Posterior cingulate gyrus (tissue), 11 donors: ENCODE measurements at places on chromosomes 4 and X.

DNA sequence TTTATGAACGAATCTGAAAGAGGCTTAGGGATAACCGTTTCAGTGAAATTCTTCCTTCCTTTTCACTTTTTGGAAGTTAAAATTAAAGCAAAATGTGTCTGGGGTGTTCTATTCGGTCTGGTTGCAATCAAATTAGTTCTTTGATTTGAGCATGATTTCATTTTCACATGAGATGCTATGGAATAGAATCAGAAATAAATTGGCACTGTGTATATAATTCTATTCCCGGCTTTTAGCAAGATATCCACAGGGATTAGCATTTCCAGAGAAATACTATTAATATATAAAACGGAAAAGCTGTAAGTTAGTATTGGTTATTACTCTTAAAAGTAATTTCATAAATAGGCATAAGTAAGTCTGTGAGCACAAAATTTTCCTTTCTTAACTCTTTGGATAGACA, 1676.8 kb upstream of the PCDH7 start:
- DNase-seq: no peak

DNA sequence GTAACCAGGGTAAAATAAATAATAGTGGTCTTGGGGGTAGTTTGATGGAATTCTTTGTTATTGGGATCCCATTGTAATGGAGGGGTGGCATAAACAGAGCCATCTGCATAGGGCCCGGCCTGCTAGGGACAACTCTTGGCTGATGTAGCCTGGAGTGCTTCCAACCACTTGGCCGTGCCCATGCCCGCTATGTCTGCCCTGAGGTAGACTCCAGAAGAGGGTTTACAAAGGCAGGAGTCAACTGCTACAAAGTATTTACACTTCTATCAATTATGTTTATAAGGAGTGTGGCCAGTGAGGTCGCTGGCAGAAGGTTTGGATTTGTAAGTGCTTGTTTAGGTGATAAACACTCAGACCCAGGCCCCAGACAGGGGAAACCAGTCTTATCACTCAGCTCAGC, 8.1 kb downstream of the RASL11B start:
- no peak for DNase-seq

GRCh38 chrX:57137501-57137900, 304 bp upstream of the SPIN2A start:
- DNase-seq: no peak

GRCh38 chr4:121796283-121796682, 4.8 kb upstream of the EXOSC9 start:
- no peak for DNase-seq

DNA sequence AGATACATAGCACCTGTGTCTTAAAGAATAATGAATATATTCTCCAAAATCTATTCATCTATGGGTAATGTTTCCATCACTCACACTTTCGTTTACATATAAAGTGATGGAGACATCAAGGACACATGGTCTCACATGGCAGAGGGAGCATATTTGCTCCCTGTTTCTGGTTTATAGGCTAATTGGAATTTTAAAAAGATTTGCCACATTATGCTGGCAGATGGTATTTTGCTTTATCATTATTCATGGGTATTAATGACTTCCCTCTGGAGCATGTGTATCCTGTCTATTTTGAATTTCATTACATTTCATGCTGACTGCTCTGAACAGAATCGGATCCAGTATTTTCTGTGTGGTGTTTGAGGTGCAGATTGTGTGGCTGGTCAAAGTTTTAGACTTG, 79.0 kb downstream of the PDGFRA start:
- DNase-seq: no peak

DNA sequence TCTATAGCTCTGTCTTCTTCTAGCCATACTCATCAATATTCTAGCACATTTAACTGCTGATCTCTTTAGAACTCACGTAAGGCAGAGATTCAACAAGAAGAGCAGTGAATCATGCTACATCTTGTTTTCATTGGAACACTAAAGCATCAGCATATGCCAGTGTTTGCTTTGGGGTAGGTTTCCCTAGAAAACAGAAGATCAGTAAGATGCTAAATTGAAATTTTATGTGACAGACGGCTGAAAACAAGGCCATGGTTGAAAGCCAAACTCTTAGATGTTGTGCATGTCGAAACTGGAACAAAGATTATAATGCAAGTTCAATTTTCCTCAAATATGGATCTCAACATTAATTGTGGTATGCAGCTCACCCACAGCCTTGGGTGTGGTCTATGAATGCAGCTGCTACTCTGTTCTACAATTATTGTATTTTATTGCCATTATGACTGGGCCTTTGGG, 107.6 kb downstream of the PDLIM5 start:
- DNase-seq: no peak

- no peak for DNase-seq
Measured at GRCh38 chr4:42638993-42639392, 17.9 kb downstream of the ATP8A1 start.

GRCh38 chr4:1862961-1863296, 7.0 kb upstream of the LETM1 start:
- DNase-seq: no peak

GRCh38 chr4:165692082-165692481, 181.0 kb upstream of the TLL1 start:
- DNase-seq: no peak

GRCh38 chr4:101777431-101777830, 13.1 kb upstream of the BANK1 start:
- DNase-seq: no peak

GRCh38 chr4:95188701-95189370, 359.9 kb downstream of the UNC5C start:
- DNase-seq: no peak

- peak; percentile 95 for DNase-seq
Measured at GRCh38 chr4:1628892-1629698, 55.0 kb downstream of the FAM53A start.

GRCh38 chr4:88531549-88531948, 8.0 kb upstream of the PYURF start:
- DNase-seq: no peak

GRCh38 chr4:94452476-94453371, 982 bp downstream of the PDLIM5 start:
- peak; percentile 35 for DNase-seq

DNA sequence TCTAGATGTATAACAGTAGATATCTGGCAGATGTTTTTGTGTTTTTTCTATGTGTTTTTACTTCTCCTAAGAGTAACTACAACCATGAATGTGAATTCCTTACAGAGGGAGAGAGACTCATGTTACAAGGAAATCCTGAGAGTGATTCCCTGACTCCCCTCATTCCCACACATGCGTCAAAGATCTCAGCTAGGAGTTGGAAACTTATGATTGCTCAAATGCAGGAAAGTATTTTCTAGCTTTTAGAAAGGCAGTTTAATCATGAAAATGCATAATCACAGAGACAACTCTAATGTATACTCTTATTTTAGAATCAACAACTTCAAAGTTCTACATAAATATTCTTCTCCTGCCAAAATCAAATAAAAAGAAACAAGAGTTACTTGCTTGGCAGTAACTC, 121.8 kb downstream of the PDE5A start:
- DNase-seq: no peak
